ENCODE measurements at places on chromosomes 1 and 21.

DNA sequence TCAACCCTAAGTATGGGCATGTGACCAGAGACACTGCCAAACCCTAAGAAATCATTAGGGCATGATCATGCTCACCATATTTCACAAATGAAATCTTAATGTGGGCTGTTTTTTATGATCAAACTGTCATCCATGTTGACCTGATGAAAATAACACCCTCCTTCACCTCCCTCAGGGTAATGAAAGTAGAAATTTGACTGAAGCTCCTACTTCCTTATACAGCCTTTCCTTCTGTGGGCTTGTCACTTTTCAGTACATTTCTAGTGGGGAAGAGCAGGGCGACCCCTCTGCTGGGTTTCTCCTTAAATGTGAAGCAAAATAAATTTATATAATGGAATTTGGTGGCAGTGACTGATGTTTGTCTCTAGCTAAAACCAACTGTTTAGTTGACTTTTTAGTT lies 25.9 kb downstream of the IVNS1ABP start:
- no peak for DNase-seq

DNA sequence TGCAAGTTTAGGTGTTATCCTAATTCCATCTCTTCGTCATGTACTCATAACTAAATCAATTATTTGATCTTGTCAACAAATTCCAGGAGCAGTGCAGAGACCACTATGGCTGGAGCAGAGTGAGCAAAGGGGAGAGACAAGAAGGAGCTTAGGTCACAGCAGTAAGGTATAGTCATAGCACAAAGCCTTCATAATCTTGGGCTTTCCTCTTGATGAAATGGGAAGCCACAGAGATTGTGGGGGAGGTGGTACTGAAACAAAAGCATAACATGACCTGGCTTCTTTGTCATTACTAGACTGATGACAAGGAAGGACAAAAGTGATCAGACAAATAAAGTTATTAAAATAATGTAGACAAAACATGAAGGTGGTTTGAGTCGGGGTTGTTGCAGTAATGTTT lies 60.1 kb upstream of the PTGS2 start:
- DNase-seq = no peak

GRCh38 chr1:192175971-192176370 lies 17.7 kb downstream of the RGS18 start:
- no peak for DNase-seq

- no peak for DNase-seq
These were observed 139.4 kb downstream of the LRRC7 start for GRCh38 chr1:69707103-69707502.

DNA sequence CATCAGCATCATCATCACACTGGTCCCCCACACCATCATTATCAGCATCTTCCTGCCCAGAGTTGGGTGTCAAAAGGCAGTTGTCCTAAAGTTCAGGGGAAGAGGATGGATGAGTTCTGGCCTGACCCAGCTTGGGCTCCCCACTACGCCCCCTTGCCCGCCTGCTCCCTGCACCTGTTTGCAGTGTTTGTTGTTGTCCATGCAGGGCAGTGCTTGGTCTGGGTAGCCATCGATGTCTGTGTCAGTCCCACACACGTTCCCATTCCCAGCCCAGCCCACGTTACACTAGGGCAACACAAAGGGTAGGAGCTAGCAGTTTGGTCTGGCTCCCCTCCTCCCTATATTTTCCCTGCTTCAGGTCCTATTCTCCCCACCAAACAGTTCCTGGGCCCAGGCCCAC lies 6.8 kb downstream of the THBS3 start:
- no peak for DNase-seq

DNA sequence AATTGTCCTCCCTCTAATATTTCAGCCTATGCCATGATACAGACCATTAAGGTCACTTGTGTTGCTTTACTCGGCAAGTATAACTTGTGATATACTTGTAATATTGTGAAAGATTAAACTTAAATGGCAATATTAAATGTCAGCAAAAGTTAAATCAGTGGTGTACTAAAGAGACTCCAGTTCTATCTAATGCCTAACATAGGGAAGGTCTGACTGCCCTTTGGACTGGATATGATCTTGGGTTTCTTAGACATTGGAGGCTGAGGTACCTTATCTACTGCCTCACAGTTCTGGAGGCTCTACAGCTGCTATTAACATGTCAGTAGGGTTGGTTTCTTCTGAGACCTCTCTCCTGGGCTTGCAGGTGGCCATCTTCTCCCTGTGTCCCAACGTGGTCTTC lies 89.9 kb downstream of the MT1HL1 start:
- DNase-seq = no peak

All from SK-MEL-5 (cell line).